ENCODE measurements at places on chromosomes 6 and 20.

DNA sequence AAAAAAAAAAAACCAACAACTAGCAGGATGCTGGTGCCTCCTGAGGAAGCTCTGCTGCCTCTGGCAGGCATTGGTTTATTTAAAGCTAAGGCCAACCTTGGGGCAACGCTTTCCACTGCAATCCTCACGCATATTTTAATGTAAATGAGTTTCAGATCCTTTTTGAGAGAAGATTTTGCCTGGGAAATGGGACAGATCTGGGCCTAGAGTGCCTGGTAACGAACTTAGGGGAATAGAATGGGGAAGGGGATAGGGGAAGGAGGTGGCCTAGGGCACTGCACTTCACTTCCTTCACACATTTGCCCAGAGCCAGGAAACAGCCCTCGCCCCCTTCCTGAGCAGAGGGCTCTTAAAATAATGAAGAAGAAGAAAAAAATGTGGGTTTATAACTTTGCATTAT lies 132.7 kb upstream of the TMEM170B start:
- no peak for DNase-seq

- DNase-seq = no peak
Measured at GRCh38 chr20:49313283-49313682, 35.4 kb upstream of the ZNFX1 start.

GRCh38 chr6:162262466-162263196 lies 464.9 kb downstream of the PRKN start:
- no peak for DNase-seq

DNA sequence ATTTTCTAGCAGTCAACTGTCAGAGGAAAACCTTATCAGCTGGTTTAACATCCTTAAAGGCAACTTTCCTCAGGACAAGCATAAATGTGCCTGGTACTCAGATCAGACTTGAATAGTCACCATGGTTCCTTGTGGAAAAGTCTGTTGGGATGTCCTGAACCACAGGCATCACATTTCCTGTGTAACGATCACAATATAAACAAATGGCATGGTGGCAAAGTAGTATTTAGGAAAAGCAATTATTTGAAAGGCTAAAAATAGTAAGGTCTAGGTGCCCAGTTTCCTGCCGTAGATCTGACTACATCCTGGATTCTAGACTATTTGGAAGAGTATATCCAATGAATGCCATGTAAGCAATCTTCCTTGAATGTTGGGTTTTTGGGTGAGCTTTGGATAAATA lies 271.9 kb upstream of the AGPAT4 start:
- no peak for DNase-seq

GRCh38 chr6:139329224-139329623 lies 37.4 kb upstream of the TXLNB start:
- DNase-seq = no peak

- no peak for DNase-seq
Measured at GRCh38 chr20:38143238-38143645, 21.8 kb downstream of the TGM2 start.

DNA sequence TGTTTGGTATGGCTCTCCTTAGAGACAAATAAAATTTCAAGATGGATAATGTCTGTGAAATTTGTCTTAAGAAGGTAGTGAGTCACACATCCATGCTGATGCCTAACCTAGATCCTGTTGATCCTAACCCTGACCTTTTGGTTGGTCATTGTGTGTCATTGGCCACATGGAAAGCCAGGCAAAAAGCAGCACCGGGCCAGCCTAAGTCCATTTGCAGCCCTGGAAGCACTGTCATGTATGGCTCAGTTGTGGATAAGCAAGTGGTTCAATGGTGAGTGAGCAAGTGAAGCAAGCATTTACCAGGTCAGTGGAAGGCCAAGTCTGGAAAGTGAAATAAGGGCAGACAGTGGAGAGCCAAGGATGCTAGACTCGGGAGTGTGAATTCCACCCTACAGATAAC lies 12.1 kb upstream of the XRN2 start:
- no peak for DNase-seq

- DNase-seq = no peak
Measured at GRCh38 chr6:12761376-12762115, 45.0 kb downstream of the PHACTR1 start.

GRCh38 chr6:153024709-153025017 lies 22.2 kb upstream of the MTRF1L start:
- DNase-seq = no peak

All from erythroblast (primary cell).